Dermis blood vessel endothelial cell (primary cell): ENCODE measurements at places on chromosomes 11 and 22. TPM values are rescaled to one million over a fixed set of nuclear protein-coding genes. Genes with fewer than 3 reads are reported as not detected.

DNA sequence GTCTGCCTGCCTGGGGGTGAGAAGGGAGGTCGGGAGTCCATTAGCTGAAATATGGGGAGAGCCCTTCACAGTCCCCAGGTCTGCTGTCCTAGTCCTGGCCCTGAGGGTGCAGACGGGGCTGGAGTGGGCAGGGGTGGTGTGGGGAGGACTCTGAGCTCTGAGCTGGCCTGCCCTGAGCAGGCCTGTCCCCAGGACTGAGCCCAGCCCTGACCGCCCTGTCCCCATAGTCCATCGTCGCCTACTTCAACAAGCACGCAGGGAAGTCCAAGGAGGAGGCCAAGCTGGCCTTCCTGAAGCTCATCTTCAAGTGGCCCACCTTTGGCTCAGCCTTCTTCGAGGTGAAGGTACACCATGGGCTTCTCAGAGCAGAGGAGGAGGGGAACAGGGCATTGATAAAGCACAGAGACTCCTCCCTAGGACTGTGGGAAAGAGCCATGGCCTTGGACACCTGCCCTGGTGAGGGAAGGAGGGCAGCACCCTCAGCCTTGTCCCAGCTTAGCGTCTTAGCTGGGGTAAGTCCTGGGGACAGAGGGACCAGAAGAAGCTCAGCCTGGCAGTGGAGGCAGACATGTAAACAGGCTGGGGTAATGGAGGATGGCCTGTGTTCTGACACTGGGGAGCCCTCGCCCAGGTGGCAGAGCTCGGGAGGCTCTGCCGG is 83.7 kb downstream of the MYO7A start:
- DNase-seq, result no peak

GRCh38 chr11:11036848-11037732 is 179.2 kb upstream of the ZBED5 start:
- DNase-seq, result peak; percentile 79

- DNase-seq, result no peak
These were observed 18.4 kb downstream of the GRIK4 start for GRCh38 chr11:120529911-120530310.

GRCh38 chr22:42270176-42270509 is 310 bp downstream of the TCF20 start:
- peak; percentile 32 for DNase-seq

GRCh38 chr11:62444236-62444833 is 25.5 kb downstream of the SCGB1A1 start:
- DNase-seq, result peak; percentile 66

- no peak for DNase-seq
These were observed 866 bp downstream of the EXPH5 start for GRCh38 chr11:108592591-108593213.

DNA sequence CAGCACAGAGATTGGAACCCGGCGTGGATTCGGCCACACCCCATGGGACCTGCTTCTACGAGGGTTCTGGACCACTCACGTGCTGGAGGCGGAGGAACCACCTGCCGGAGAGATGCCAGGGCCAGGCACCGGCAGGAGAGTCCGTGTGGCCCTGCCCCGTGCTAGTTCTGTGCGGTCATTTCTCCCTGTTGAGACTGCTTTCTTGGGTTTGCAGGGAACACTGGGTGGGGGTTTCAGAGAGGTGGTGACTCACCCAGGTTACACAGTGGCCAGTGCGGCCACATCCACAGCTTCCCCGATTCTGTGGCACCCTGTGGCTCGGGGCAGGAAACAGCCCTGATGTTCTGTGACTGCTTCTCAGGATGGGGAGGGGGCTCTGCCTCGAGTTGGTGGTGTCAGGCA is 3.6 kb upstream of the PHLDA2 start:
- peak; percentile 40 for DNase-seq

DNA sequence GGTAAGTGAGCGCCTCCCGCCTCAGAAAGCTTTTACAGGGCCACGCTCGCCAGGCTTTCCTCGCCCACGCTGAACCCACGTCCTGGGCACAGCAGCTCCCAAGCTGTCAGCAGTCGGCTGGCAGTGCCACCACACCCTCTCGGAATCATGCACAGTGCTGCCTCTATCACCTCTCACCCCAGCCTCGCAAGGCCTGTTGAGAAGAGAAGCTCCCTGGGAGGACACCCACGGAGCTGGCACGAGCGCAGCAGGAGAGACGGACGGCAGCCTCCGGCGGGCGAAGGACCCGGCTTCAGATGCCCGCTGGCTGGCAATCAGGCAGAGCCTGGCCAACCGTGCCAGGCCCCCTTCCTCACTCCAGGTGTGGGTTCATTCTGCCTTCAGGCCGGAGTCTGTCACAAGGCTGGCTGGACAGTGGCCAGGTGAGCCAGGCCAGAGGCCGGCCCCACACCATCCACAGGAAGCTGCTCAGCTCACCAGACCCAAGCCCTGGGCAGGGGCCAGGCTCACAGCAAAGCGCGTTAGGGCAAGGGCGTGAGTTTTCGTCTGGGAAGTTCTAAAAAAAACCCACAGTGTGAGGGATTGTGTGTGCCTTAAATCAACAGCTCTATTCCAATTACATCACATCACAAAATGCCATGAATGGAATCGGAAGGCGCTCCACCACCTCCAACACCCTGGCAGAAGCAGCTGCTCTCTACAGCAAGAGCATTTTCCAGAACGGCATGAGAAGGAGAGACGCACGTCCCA is 33.2 kb downstream of the TOLLIP start:
- peak; percentile 8 for DNase-seq

The A4GALT gene
- 52.5 and 60.2 TPM in 2 replicates for total RNA-seq

The OR5A1 gene
- total RNA-seq, result under 0.01 TPM in 1 of 2 replicates, not detected in the other
